ENCODE measurements at places on chromosomes 2 and 18. TPM values are rescaled to one million over a fixed set of nuclear protein-coding genes. Genes with fewer than 3 reads are reported as not detected.

CFAP65 gene
- not detected for total RNA-seq

AQP12B gene
- not detected for total RNA-seq

HOXD8 gene
- total RNA-seq, result 1.6 TPM

YPEL5 gene
- 94.2 TPM for total RNA-seq

LYG2 gene
- total RNA-seq, result not detected

IL37 gene
- not detected for total RNA-seq

CYP27A1 gene
- 17.1 TPM for total RNA-seq

SLC66A2 gene
- 34.7 TPM for total RNA-seq

FTCDNL1 gene
- 1.00 TPM for total RNA-seq
